ENCODE measurements at places on chromosomes 4 and X.

DNA sequence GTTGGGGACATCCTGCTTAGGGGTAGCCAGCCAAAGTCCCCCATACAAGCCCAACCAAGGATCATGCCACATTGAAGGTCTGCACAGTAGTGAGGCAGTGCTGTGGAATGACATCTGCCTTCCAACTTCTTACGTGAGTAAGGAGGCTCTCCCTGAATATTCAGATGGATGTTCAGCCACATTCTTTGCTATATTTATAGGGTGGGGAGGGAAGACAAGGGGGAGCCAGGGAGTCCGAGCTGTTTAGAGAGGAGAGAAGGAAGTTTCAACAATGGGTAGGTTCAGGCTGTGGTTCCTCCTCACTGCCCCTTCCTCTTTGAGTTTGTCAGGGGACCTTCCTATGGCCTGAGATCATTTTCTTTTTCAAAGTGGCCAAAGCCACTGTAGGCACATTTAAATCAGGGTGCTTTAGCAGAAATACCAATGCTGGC is 29.8 kb downstream of the MSN start:
- no peak for DNase-seq

DNA sequence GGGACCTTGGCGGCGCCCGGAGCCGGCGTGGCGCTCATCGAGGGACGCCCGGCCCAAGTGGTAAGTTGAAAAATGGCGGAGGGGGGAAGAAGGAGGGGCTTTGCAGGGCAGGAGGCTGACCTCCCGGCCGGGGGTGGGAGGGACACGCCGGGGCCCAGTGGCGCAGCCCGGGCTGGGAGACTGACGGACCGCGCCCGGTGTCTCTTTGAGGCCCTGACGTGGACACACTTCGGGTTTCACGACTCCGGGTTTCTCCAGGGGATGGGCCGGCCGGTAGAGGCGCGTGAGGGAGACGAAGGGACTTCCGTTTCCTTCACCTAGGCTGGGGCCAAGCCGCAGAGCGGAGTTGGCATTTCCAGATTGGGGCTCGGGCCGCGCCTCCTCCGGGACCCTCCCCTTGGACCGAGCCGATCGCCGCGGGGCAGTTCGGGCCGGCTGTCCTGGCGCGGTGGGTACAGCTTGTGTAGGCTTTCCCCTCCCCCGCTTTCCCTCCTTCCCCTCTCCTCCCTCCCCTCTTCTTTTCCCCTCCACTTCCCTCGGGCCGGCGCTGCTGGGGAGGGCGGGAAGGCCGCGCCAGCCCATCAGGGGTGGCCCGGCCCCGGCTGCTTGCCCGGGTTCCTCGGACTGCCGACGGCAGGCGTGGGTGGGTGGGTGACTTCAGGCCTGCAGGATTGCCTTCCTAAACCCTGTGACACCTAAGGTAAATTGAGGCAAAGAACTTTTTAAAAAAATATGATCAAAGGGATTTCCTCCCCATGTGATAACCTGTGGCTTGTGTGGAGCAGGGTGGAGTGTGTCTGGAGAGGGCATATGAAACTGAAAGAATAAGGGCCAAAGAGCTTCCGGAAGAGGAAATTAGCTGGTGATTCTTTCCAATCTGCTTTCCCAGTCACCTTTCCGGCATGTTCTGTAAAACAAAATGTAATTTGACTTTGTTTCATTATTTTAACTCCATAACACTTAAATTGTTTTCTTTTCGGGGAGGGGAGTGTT is at the start of gene XIAP:
Gene XIAP (plus strand): TSS at position 208 of the 993 bp plus-strand sequence. CDS start 25,610 bp downstream, outside the sequence.
- peak; percentile 84 for DNase-seq

- DNase-seq = no peak
Measured at GRCh38 chr4:119971431-119972084, 95.1 kb downstream of the MAD2L1 start.

DNA sequence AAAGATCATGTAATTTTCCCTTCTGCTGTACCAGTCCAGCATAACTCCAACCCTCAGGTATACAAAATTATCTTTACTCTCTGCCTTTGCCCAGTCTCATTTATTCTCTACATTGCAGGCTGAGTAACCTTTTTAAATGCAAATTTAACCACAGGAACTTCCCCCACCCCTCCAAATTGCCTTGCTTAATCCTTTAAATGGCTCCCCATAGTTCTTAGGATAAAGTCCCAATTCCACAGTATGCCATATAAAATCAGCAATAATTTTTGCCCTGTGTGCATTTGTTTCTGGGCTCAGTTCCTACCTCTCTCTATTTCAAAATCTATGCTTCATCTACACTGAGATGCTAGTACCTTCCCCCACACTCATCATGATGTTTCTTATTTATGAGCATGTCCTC is 879.7 kb downstream of the RPA4 start:
- no peak for DNase-seq

DNA sequence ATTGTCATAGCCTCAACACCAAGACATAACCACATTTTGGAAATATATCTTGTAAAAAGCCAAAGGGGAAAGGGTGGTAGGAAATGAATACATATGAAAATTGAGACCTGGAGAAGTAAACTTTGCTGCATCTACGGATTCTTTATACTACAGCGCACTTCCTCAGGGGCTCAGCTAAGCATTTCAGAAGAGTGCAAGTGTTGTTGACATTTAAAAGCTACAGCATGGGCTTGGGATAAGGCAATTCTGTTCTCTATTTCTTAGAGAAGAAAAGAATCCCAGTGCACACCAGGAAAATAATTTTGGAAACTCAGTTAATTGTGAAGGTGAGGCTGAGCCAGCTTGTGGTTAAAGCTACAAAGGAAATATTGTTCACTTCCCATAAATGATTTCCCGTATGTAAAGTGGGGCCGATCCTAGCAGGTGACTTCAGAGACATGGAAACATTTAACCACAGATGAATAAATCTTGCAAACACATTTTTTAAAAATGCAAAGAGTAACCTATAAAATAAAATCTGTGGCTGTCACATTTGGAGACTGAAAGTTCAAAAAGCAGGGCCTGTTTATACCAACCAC is 12.6 kb upstream of the GBA3 start:
- DNase-seq = no peak
